ENCODE measurements at places on chromosomes 12 and 14.

DNA sequence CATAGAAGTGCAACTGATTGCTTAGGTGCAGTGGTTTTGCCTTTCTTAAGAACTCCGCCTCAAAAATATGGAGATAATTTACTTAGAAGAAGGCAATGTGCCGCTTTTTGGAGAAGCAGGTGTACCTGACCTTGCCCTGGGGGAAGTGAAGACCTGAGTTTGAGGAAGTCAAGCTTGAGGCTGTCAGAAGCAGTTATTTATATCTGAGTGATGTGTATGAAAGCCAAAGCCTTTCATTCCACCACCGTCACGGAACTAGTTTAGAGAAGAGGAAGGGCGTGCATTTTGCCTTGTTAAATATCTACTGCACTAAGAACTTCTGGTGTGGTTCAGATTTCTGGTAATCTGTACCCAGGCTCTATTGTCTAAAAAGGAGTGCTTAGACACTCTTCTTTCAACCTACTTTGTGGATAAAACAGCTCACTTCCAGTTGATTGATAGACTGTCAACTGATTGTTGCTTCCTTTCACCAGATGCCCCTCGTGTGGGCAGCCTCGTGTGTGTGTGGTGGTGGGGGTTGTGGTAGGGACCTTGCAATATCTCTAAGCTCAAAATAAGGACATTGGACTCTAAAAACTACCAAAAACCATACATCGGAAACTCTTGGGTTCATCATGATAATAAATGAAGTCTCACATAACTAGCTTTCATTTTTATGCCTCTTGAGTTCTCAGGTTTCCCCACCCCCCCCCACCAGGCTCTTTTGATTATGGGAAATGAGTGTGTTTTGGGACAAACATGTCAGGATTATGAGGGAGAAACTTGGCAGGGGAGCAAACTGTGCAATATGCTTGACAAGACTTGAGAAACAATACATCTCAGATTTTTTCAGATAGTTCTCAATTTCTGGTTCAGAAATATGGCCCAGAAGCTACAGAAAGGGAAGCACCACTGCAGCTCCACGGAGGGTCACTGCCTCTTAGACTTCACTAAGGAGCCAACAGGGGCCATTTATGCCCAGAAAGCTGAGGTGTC lies 78.6 kb downstream of the ARF6 start:
- no peak for DNase-seq

GRCh38 chr14:92959761-92960680 lies 37.1 kb downstream of the CHGA start:
- no peak for DNase-seq

GRCh38 chr12:3091382-3092241 lies 14.4 kb downstream of the TSPAN9 start:
- DNase-seq: no peak

DNA sequence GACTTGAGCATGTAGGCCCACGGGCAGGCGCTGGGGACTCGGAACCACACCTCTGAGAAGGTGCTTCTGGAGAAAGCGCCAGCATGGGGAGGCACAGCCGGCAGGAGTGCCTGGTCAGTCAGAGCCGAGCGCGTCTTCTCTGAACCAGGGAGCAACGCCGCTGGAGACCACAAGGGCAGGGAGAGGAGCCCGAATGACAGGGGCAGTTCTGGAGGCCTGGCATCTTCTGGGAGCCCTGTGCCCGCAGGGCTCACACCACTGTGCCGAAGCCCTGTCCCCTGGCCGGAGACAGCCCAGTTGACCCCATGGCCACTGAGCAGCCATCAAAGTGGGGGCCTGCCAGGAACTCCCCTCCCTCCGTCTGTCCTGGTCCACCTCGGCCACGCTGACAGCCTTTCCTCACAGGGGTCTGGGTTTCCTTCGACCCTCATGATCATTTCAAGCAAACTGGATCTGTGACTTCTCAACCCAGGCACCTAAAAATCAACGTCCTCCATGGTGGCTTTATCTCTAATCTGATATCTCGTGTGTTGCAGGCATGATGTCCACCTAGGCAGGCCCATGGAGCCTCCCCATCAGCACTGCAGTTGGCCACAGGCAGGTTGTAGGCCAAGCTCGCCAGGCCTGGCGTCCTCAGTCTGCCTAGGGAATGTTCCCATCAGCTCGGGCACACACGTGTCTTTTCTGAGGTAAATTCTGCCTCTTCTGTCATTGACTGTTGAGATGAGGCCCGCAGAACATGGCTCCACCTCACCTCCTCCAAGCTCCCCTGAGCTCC lies 299.3 kb upstream of the RTL1 start:
- no peak for DNase-seq

DNA sequence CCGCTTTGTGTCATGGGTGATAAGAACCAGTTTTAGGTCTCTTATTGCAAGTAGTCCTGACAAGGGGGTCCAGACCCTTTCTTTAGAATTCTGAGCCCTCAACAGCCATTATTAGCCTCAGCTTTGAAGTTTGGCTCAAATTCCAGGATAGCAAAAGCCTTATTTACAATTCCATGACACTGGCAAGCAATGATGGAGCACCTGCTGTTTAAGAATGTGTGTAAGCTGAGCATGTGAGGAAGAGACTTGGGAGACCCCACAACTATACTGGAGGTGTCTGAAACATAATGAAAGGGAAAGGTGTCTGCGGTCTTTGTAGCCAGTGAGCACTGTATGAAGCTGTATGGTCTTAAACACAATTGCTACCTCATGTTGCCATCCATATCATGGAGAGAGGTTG lies 119.8 kb downstream of the TBX5 start:
- no peak for DNase-seq

All from activated effector memory CD4-positive, alpha-beta T cell treated with Interleukin-2 at 50 U/mL for 16 hours (primary cell).